Stimulated activated CD4-positive, alpha-beta T cell treated with anti-CD3 and anti-CD28 coated beads, TNF-alpha, amount 100 ng/mL, for 4 hours (primary cell): ENCODE measurements at places on chromosomes 7 and 10.

GRCh38 chr7:16365952-16366351, 55.4 kb downstream of the CRPPA start:
- DNase-seq = no peak

- DNase-seq = no peak
Measured at GRCh38 chr7:144497282-144497681, 93.8 kb upstream of the NOBOX start.

DNA sequence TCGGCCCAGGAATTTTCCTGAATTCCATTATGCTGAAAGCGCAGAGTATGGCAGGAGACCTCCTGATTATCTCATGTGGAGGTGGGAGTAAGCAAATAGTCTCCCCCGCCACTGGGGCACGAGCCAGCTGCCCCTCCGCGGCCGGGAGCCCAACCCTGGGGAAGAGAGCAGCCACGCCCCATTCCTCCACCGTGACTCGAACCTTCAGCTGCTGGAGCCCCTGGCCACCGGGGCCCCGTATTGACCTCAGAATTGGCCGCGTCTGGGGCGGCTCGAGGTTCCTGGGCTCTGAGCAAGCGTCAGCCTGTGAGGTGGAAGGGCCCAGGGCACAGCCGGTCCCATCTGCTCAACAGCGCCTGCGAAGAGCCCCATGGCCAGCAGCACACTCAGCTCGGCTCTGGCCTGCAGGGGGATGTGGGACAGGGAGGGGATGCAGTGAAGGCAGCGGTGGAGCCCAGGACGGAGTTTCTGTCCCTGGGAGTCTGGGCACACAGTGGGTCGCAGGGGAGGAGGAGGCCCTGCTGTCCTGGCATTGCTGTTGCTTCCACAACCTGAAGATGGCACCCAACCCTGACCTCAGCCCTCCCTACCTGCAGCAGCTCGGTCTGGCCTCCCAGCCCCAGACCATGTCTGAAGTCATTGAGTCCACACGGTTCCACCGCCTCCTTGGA, 97.8 kb downstream of the CHST15 start:
- no peak for DNase-seq

DNA sequence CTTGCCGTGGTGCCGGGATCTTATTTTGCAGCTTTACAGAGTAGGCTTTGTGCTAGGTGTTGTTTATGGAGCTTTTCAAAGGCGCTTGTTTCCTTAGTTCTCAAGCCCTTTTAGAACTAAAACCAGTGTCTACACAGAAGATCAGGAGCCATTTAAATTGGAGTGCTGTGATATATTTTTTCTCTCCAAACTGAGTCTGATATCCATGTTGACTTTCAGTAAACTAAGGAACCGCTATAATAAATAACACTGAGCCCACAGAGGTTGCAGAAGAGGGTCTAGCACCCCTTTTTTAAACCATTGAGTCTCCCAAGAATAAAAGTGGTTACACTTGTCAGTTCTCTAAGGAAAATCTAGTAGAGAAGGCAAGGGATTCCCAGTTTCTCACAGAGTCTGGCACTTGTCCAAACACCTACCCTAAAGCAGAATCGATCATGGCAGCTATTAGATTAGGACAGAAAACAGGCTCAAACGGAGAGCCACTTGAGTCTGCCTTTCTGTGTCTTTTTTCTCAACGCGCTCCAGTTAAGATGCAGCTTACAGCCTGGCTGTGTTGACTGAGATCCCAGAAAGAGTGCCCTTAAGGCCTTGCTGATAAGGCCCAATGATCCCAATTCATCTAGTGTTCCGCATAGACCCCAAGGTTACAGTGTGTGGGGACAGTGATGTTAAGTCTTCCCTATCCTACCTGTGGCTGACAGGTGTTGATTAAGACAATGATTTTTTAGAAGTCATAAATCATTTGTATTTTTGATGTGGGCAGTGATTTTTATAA, 804 bp downstream of the TMEM106B start:
- no peak for DNase-seq

GRCh38 chr7:90660100-90660499, 64.0 kb downstream of the CDK14 start:
- no peak for DNase-seq
